ENCODE measurements at places on chromosomes 12 and 14.

- no peak for DNase-seq
Observed at GRCh38 chr12:121072147-121072546, 33.1 kb upstream of the OASL start.

GRCh38 chr12:116194935-116195431, 82.5 kb downstream of the MED13L start:
- DNase-seq, result peak; percentile 71

- no peak for DNase-seq
Observed at GRCh38 chr12:89235189-89235993, 116.9 kb downstream of the DUSP6 start.

GRCh38 chr12:105915997-105916759, 222.6 kb downstream of the NUAK1 start:
- DNase-seq, result no peak

DNA sequence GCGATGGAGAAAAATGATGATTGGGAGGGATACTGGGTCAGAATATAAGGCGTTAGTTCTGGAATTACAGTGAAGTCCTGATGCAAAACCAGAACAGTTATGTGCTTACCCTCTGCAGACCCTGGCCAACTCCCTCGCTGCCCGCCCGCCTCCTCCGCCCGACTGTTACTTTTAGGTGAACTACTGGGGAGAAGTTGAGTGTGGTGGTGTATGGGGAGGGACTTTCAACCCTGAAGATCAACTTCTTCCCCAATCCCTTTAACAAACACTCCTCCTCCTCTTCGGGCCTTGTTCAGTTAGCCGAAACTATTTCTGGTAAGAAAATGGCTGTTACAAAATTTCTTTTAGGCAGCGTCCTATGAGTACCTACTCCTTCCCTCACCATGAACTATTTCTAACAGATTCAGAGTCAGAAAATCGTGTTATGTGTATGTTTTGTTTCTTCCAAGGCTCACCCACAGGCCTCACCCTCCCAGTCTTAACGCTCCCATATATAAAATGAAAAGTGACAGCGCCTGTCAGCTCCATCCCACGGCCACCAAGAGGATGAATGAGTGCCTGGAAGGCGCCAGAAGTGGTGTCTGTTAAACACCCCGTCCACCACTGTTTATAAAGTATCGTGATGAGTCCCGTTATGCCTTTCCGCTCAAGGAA, 1.3 kb downstream of the FBXO33 start:
- no peak for DNase-seq

DNA sequence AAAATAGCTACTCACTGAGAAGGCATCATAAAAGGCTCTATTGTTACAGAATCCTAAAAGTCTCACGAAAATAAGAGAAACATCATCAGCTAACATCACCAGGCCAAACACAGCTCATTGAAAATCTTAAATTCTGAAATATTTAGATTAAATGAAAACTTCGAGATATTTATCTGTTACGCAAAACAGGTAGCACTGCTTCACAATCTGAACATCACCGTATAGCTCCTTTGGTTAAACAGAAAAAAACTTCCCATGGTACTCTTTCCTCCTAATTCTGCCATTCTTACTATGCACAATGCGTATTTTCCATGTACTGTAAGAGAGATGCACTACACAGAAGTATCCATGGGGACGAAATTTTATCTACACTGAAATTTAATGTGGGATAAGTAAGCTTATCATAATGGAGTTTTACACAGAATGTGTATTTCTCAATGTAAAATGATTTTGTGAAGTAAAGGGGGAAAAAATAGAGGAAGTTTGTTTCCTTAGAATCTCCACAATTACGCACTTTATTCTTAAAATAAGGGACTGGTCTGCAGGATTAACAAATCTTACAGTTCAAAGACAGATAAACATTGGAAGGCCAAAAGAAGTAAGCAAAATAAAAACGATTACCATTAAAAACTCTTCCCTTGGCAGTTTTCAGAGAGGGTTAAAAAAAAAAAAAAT, 1.9 kb downstream of the SGPP1 start:
- no peak for DNase-seq

- no peak for DNase-seq
Observed at GRCh38 chr14:53010193-53011040, 59.6 kb upstream of the FERMT2 start.

DNA sequence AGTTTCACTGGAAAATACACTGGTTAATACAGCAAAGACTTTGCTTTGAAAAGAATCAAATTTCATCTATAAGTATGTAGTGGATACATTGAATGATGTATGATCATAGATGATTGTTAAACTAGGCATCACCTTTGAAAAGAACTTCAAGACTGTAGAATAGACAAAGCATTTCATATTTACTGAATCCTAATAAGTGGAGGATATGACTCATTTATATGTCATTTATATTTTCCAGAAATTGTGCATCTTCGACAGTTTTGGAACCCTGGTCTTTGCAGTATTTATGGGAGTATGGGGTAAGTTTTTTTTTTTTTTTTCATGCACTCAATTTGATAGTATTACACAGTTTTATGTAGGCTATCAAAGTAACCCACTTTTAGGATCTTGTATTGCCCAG, 161.9 kb downstream of the ANO6 start:
- no peak for DNase-seq

DNA sequence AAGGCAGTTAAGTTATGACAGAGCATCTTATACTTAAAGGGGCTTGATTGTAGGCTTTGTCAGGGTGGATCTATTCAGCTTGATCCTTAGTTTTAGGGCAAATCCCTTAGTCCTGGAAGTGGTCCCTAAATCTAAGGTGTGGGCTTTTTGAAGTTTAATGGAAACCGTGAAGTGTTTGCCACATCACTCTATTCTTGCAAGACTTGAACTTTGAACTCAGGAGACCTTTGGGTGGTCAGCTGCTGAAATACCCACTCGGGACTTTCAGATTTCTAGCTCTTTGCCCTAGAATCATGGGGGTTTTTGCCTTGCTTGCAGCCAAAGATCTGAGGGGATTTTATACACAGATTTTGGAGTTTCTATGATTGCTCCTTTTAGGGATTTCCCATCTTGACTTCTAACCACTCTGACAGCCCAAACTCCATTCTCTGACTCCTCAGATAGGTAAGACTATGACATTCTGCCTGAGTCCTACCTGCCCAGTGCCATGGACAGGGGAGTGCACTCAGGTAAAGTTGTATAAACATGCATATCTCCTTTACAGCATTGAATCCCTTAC, 39.9 kb downstream of the SNAPC1 start:
- no peak for DNase-seq

- no peak for DNase-seq
Observed at GRCh38 chr12:18320036-18320617, 58.8 kb downstream of the PIK3C2G start.

Measured in CD8-positive, alpha-beta memory T cell (primary cell).